Germinal center (tissue), 1 donor: ENCODE measurements at places on chromosomes 7 and 10.

DNA sequence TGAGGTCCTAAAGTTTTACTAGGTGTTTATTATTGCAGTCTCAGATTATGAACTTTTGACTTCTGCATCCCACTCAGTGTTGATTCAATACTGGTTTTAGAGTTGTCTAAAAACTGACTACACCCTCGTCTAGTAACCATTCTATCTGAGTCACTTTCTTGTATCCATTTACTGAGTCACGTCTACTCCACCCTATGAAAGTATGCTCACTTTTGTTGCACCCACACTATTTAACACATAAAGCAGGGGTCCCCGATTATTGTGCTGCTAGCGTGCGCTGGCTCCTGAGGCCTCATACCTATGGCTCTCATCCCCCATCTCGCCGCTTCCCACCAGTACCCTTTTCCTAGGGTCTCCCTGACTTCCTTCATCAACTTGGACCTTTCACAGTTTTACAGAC is 2.0 kb downstream of the SAMD9 start:
- DNase-seq = no peak

GRCh38 chr10:118585234-118585633 is 10.2 kb downstream of the PRLHR start:
- no peak for DNase-seq

GRCh38 chr7:64037095-64037494 is 8.1 kb upstream of the ZNF727 start:
- no peak for DNase-seq

DNA sequence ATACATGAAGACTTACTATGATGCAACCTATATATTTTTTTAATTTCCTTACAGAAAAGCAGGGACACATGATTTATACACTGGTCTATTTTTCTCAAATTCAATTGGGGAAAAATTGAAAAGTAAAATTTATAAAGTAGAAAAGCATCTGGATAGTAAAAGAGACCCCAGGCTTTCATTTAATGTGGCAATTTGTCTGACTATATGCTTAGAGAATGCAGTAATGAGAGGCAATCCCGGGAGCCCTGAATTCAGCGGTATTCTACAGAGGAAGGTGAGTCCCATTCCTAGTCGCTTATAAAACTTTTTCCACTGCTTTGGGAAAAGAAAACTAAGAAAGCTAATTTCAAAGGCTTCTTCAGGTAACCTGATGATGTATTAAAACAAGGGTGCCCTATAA is 167.1 kb downstream of the SEMA3D start:
- DNase-seq = no peak

- DNase-seq = no peak
Measured at GRCh38 chr10:79116368-79116767, 47.6 kb downstream of the ZMIZ1 start.

DNA sequence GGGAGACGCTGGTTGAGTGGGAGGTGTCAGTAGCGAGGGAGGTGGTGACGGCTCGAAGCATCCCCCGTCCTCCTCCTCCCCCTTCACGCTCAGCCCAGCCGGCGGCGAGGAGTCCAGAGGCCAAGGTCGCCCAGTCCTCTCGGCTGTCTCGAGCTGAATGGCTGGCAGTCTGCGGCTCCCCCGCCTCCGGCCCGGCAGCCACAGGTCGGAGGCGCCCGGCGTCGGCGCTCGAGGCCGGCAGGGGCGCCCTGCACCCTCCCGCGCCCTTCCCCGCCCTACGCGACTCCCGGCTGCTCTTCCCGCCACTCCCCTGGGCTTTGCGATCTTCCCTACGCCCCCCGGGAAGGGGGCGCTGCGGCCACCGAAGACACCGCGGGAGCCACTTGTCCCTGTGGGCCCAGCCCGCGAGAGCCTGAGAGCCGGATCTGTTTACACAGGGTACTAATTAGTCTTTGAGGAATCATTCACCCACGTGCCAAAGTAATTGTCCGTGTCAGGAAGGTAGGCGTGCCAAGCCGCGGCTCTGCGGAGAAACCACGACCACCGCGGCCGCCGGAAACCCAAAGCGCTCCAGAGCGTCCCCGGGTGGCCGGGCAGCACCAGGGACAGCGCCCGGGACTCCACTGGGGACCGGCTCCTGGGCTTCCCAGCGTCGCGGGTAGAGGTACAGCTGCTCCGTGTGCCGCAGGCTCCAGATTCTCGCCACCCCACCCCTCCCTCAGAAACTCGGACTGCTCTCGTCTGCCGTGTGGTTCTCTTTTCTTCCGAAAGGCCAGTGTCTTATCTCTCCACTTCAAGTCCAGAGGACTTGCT is at the start of gene NXPH1:
NXPH1 (plus strand) TSS at position 133 of the 813 bp plus-strand sequence.
- peak; percentile 28 for DNase-seq

GRCh38 chr10:105288026-105288425 is 646.9 kb downstream of the SORCS3 start:
- no peak for DNase-seq
